Fibroblast of skin of back (primary cell): ENCODE measurements at places on chromosomes 2 and 18.
A peak's percentile ranks its signal among the peaks of the same experiment; 100 is the strongest.

GRCh38 chr18:49525981-49526380 is 35.9 kb upstream of the LIPG start:
- DNase-seq: no peak

DNA sequence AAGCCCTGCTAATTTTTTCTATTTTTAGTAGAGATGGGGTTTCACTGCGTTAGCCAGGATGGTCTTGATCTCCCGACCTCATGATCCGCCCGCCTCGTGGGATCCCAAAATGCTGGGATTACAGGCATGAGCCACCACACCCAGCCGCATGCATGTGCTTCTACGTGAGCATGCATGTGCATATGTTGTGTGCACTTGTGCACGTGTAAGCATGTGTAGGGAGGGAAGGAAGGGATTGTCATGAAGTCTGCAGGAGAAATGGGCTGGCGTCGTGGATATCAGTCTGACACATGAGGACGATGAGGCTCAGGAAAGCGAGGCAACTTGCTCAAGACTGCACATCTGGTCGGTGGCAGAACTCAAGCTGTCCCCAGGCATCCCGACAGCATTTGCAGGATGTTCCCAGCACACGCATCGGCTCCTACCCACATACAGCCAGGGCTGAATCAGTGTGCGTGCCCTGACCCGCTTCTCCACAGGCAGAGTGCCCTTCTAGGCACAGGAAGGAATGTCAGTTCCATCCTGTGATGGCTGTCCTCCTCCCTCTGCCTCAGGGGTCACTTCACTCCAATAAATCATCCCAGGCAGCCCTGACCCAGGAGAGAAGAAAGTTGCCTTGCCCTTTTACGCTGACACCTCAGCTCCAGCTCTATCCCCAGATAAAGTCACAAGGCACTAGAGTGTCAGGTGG is 49.9 kb upstream of the SLC14A2 start:
- DNase-seq: peak; percentile 6

DNA sequence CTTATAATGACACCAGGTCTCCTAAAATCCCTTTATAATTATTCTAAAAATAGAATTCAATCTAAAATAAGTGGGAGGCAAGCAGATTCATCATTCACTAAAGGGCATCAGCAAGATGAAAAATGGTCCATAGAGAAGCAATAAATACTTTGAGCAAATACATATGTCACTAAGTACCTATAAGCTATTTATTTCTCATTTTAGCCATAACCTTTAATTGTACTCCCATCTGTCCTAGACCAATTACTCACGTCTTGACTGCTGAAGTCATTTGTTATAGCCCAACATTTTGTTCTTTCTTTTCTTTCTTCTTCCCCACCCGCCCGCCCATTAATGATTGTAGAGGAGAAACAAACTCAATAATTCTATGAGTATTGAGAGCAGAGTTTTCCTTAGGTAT is 105.7 kb downstream of the MAP2 start:
- DNase-seq: no peak

GRCh38 chr18:35030277-35030989 is 10.8 kb upstream of the MAPRE2 start:
- DNase-seq: no peak

DNA sequence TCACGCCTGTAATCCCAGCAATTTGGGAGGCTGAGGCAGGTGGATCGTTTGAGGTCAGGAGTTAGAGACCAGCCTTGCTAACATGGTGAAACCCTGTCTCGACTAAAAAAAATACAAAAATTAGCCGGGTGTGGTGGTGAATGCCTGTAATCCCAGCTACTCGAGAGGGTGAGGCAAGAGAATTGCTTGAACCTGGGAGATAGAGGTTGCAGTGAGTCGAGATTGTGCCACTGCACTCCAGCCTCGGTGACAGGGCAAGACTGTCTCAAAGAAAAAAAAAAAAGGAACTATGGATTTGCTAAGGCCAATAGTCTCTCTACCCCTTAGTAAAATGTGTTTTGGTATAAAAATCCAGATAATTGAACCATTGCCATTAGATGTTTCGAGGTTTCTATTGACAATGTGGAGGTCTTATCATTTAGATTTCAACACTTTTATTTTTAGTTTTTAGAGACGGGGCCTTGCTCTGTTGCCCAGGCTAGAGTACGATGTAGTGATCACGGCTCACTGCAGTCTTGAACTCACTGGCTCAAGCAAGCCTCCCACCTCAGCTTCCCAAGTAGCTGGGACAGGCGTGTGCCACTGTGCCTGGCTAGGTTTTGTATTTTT is 1.1 kb upstream of the TXNDC2 start:
- no peak for DNase-seq

- no peak for DNase-seq
Observed at GRCh38 chr18:5770176-5770575, 125.1 kb downstream of the TMEM200C start.

- no peak for DNase-seq
Observed at GRCh38 chr2:59585655-59586054, 967.8 kb downstream of the BCL11A start.

GRCh38 chr18:3995476-3996102 is 459.5 kb downstream of the DLGAP1 start:
- peak; percentile 59 for DNase-seq

DNA sequence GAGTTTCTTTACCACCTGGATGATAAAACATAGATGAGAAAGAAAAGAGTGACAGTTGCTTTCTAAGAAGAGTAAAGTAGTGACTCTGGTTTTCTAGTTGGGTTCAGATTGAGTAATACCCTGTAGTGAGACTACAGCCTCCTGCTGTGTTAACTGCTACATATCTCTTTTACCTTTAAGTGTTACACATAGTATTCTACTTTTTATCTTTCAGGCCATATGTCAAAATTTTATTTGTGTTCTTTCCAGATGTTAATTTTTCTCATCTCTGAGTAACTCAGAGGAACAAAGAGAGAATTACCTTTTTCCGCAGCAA is 348.2 kb downstream of the CTNNA2 start:
- DNase-seq: no peak

DNA sequence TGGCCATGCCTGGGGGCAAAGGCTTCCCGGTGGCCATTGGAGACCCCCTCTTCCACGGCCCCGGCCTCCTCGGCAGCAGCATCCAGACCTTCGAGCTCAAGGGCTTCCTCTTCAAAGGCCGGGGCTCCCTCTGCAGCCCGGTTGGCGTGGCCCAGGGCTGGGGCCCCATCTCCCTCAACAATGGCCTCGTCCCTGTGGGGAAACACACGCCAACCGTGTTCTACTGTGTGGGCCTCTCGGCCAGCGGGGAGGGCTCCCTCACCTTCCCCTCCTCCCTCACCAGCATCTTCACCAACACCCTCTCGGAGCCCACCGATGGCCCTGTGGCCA is 2.7 kb downstream of the RTP5 start:
- no peak for DNase-seq

- DNase-seq: peak; percentile 35
Observed at GRCh38 chr2:43345391-43345813, 119.0 kb upstream of the ZFP36L2 start.

GRCh38 chr2:27320958-27321543 is 1.8 kb downstream of the MPV17 start:
- peak; percentile 96 for DNase-seq

GRCh38 chr2:195961873-195962272 is 106.8 kb downstream of the DNAH7 start:
- no peak for DNase-seq

GRCh38 chr2:3703236-3703756 is at the start of gene DCDC2C:
TSS of gene DCDC2C (plus strand) at chr2:3703575. CDS start at chr2:3703752, 177 bp downstream.
- no peak for DNase-seq

DNA sequence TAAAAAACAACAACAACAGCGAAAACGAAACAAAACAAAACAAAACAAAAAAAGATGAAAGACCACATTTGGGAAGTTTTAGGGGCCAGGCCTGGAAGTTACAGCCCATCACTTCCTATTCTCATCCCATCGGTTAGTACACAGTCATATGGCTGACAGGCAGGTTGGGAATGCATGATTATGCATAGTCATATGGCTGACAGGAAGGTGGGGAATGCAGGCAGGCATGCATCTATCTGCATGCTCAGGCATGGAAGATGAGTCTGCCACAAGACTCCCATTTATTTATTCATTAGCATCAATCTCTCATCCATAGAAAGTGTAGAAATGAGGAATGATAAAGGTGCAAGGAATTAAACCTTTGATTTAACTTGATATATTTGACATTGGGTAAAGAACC is 325.3 kb upstream of the MEX3C start:
- DNase-seq: peak; percentile 40

- DNase-seq: peak; percentile 68
Observed at GRCh38 chr2:203740871-203741281, 34.4 kb downstream of the CD28 start.

DNA sequence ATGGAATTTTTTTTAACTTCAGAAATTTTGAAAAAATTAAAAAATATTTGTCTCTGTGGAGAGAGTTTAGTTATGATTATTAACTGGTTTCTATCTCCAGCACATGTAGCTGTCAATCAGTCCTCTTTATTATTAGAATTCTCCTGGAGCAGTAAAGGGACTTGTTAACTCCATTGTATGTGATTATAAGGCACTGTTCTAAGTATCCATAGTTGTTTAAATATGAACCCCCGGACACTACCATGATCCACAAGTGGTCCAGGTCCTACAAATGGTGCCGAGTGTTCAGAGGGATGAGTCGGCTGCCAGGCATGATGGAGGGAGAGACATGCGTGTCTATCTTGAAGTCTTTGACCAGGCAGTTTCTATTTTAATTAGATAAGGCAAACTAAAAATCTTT is 492 bp downstream of the CHRNA1 start:
- DNase-seq: no peak

DNA sequence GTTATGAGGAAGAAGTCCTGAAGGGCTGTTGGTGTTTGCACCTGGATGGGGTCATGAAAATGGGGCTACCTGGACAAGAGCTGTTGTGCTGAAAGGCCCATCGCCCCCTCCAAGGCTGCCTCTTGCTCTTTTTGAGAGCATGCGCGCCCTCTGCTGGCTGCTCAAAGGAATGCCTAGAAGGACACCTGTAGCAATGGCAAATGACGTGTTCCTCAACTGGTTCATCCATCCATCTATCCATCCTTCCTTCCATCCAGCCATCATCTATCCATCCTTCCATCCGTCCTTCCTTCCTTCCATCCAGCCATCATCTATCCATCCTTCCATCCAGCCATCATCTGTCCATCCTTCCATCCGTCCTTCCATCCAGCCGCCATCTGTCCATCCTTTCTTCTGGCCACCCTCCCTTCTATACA is 17.2 kb upstream of the RPL31 start:
- DNase-seq: peak; percentile 65

GRCh38 chr18:22981274-22982133 is 48.4 kb downstream of the RBBP8 start:
- no peak for DNase-seq

DNA sequence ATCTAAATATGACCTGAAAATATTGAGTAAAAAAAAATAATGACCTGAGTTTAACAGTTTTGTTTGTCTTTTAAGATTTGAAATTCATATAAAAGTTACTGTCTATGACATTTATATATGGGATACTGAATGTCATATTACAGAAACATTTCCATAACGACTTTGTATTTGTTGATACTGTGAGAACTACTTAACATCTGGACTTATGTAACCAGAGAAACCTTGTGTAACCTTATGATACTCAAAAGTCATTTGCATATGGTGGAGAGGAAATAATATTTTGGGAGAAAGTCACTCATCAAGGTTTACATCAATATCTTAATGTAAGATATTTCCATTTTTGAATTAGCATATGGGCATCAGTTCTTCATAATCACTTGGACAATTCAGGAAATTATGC is 12.6 kb downstream of the MFSD6 start:
- DNase-seq: no peak

- DNase-seq: no peak
Observed at GRCh38 chr2:233430651-233431050, 76.4 kb downstream of the DGKD start.

DNA sequence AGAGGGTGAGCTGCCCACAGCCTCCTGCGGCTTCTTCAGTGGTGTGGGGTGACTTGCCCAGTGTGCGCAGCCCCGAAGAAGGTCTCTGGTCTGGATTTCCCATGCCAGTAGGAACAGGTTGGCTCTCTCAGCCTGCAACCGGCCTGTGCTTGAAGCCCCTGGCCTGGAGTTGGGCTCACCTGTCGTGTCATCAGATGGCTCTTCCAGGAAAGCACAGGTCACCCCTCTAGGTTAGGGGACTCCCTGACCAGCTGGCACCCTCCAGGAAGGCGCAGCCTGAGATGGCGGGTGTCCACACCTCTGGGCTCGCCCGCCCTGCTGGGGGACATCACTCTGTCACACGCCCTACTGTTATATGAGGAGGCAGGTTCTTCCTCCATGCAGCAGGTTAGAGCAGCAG is 179.8 kb downstream of the SEPTIN10 start:
- no peak for DNase-seq

- no peak for DNase-seq
Observed at GRCh38 chr2:20673686-20674308, 6.9 kb downstream of the GDF7 start.

GRCh38 chr18:26003356-26003755 is 87.1 kb downstream of the SS18 start:
- DNase-seq: no peak

DNA sequence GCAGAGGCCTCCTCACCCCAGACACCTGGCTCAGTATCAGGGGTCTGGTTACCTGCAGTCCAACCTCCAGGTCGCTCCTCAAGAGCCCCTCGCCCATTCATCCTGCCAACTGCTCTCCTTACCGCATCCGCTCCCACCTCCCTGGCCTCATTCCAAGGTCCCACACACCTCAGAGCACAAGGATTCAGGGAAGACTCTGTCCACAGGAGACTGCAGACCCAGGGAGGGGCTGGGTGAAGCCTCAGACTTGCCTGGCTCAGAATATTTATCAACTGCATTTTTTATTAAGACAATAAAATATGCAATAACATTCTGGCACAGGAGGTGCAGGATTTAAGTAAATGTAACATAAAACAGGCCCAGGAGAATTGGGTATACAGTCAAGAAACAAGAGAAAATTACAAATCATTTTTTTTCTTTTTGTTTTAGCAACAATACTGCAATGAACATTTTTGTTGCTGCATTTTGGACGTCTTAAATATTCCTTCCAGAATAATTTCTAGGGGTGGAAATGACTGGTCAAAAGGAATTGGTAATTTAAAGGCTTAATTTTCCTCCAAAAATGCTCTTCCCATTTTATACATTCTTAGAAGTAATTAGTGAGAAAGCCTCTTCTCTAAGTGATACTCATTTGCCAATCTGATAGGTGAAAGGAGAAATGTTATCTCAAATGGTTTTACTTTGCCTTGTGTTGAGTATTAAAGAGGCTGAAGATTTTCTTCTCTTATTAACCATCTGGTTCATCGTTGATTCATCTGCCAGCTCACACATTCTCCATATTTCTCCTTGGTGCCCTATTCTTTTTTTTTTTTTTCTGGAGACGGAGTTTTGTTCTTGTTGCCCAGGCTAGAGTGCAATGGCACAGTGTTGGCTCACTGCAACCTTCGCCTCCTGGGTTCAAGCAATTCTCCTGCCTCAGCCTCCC is 42.5 kb downstream of the TEX44 start:
- DNase-seq: no peak

GRCh38 chr18:8982416-8983183 is 119.9 kb upstream of the NDUFV2 start:
- DNase-seq: peak; percentile 84

DNA sequence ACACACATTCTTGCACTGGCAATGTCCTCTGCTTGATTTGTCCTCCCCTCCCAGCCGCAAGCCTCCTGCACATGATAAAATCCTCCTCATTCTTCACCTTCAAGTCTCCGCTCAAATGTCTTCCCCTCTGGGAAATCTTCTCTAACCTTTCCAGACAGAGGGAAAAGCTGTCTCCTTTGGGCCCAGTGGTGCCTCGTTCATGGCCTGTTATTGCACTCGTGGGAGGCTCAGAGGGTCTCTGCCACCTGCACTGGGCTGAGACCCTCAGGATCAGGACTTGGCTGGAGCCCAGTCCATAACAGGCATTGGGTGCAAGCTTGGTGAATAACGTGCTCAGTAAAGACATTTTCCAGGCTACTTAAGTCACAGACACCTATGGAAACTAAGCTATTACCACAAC is 68.6 kb downstream of the PTGR3 start:
- no peak for DNase-seq
